Hair follicle dermal papilla cell (primary cell): ENCODE measurements at places on chromosomes 2 and 18. TPM values are rescaled to one million over a fixed set of nuclear protein-coding genes. Genes with fewer than 3 reads are reported as not detected.

Gene TUBA4B
- total RNA-seq, result not detected in 2 replicates

Gene TUBA3E
- total RNA-seq, result not detected in 2 replicates

Gene TWIST2
- total RNA-seq, result 46.2 and 75.4 TPM in 2 replicates

Gene STAT4
- total RNA-seq, result 5.6 and 10.1 TPM in 2 replicates

Gene MBOAT2
- 53.8 and 63.0 TPM in 2 replicates for total RNA-seq

Gene UGT1A4
- total RNA-seq, result not detected in 2 replicates

Gene CRYBA2
- not detected in 2 replicates for total RNA-seq
